A549 treated with Mapracorat at 1 μM for 4 hours (cell line): ENCODE measurements at places on chromosomes 6 and 20. TPM values are rescaled to one million over a fixed set of nuclear protein-coding genes. Genes with fewer than 3 reads are reported as not detected.

The C6orf52 gene
- total RNA-seq: 1.4 to 2.6 TPM (median 2.0 TPM) in 5 replicates

The KIF3B gene
- 22.7 to 27.2 TPM (median 24.4 TPM) in 5 replicates for total RNA-seq

The UFL1 gene
- 6.8 to 9.5 TPM (median 8.8 TPM) in 5 replicates for total RNA-seq

The SSTR4 gene
- total RNA-seq: 0.18 to 0.48 TPM (median 0.28 TPM) in 5 replicates

The ERGIC3 gene
- 218 to 245 TPM (median 235 TPM) in 5 replicates for total RNA-seq

The CASS4 gene
- total RNA-seq: 0.05 to 0.06 TPM in 2 of 5 replicates, not detected in the others

The C20orf141 gene
- total RNA-seq: 0.39 to 0.49 TPM in 2 of 5 replicates, not detected in the others

The KIF25 gene
- 0.08 TPM in 1 of 5 replicates, not detected in the others for total RNA-seq

The SH3BGRL2 gene
- total RNA-seq: 0.19 to 0.34 TPM (median 0.26 TPM) in 5 replicates

The SMPDL3A gene
- 2.7 to 3.8 TPM (median 3.2 TPM) in 5 replicates for total RNA-seq

The UNC93A gene
- total RNA-seq: not detected in 5 replicates

The SLC17A1 gene
- 0.09 to 0.16 TPM (median 0.12 TPM) in 4 of 5 replicates, not detected in the other for total RNA-seq

The SLC25A27 gene
- 0.23 to 0.83 TPM (median 0.53 TPM) in 5 replicates for total RNA-seq

The FGD2 gene
- 0.04 to 0.08 TPM in 2 of 5 replicates, not detected in the others for total RNA-seq

The KCNG1 gene
- total RNA-seq: 20.9 to 32.3 TPM (median 24.0 TPM) in 5 replicates

The COL9A3 gene
- 0.33 to 0.96 TPM (median 0.66 TPM) in 5 replicates for total RNA-seq

The RHAG gene
- not detected in 5 replicates for total RNA-seq

The CAPN11 gene
- not detected in 5 replicates for total RNA-seq

The RIMS1 gene
- total RNA-seq: not detected in 5 replicates

The PRRT1 gene
- 0.33 to 1.5 TPM (median 0.63 TPM) in 5 replicates for total RNA-seq

The DACT2 gene
- 0.04 to 0.14 TPM (median 0.08 TPM) in 5 replicates for total RNA-seq

The SUMO4 gene
- not detected in 5 replicates for total RNA-seq

The CDSN gene
- total RNA-seq: 0.05 TPM in 1 of 5 replicates, not detected in the others

The BPIFB4 gene
- not detected in 5 replicates for total RNA-seq
